ENCODE measurements at places on chromosomes 16 and 17.

DNA sequence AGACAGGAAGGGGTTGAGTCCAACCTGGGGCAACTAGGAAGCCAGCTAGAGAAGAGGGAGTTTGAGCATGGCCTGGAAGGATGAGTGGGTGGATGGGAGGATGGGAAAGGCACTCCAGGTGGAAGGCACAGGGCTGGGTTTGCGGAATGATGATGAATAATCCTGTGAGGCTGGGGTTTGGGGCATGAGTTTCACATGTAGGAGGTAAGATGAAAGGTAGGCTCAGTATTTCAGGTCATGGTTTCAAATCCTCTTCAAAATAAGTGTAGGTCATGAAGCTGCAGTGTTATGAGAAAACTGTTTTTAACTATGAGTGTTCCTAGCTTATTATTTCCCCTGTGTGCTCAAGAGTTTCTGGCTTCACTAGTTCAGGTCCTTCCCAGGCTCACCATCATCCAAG is 130.3 kb downstream of the SKAP1 start:
- DNase-seq, result no peak

- DNase-seq, result no peak
Observed at GRCh38 chr17:78794864-78795640, 13.0 kb upstream of the CYTH1 start.

- DNase-seq, result no peak
Observed at GRCh38 chr17:67779098-67779672, 46.1 kb upstream of the BPTF start.

DNA sequence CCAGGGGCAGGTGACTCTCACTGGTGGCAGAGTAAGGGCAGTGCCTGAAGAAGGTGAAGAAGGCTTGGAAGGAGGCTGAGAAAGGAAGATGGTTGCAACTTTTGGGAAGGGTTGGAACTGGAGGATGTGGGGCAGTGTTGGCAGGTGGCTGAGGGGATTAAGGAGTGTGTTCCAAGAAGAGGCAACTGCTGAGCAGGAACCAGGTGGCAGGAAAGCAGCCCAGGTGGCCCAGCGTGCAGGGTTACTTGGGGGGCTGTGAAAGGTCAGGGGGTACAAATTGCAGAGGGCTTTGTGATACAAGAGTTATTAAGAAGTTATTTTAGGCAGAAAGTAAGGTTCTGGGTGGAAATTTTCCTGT is 28.6 kb downstream of the WSCD1 start:
- no peak for DNase-seq

DNA sequence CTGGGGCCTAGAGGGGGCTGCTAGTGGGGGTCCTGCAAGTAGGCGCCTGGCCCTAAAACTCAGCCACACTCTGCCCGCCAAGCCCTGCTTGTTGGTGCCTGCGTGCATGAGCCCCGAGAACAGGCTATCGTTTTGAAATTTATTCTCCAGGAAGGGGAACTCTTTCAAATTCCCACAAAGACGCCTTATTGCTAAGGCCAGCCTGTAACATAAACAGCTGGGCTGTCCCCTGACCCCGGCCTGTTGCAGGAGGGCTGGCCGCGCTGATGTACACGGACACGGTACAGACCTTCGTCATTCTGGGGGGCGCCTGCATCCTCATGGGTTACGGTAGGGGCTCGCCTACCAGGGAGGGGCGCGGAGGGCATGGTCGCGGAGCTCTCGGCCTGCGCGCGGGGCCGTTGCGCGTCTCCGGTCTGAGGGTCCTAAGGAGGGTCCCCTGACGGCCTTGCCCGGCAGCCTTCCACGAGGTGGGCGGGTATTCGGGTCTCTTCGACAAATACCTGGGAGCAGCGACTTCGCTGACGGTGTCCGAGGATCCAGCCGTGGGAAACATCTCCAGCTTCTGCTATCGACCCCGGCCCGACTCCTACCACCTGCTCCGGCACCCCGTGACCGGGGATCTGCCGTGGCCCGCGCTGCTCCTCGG is 4.3 kb downstream of the SLC5A2 start:
- DNase-seq, result no peak

DNA sequence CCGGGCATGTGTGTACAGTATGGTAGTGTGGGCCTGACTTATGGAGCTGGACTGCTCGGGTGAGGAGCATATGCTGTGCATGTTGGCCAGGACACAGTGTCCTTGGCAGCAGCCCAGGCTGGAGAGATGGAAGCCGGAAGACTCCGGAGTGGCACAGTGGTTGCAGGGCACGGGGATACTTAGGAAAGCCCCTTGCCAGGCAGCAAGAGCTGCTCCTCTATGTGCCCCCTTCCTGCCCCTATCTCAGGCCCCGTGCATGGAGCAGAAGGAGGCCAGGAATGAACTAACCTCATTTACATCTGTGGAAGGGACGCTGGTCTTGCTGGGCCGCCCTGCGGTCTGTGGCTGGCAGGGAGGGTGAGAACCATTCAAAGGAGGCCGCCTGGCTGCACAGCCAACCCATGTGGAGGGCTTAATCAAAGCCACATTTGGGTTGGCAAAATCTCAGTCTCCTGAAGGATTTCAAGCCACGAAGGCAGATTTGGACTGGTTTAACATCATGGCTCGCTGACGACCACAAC is 32.2 kb upstream of the RCVRN start:
- DNase-seq, result no peak

DNA sequence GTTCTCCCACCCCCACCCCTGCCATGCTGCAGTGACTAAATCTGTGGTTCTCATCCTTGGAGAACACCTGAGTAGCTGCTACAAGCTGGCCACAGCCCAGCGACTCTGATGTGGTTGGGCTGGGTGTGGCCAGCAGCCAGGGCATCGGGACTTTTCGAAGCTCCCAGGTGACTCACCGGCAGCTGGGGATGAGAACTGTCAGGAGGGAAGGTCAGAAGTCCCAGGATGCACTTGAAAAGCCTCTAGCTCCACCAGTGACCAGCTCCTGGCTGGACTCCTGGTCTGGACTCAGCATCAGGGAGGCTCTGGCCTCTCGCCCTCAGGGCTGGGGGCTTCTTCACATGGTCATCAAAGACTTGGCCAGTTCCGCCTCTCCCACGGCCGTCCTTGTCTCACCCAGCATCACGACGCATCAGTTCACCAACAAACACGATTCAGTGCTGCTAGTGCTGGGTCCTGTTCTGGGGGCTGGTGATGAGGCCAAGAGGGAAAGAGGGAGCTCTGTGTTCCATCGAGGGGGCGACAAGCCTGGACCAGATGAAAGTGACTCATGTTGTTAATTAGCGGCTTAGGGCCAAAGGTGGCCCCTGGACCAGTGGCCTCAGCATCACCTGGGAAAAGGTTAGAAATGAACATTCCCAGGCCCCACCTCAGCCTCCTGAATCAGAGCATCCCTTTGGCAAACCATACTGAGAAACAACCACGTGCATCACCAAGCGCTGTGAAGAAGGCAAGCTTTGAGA is 3.9 kb upstream of the C17orf99 start:
- no peak for DNase-seq

DNA sequence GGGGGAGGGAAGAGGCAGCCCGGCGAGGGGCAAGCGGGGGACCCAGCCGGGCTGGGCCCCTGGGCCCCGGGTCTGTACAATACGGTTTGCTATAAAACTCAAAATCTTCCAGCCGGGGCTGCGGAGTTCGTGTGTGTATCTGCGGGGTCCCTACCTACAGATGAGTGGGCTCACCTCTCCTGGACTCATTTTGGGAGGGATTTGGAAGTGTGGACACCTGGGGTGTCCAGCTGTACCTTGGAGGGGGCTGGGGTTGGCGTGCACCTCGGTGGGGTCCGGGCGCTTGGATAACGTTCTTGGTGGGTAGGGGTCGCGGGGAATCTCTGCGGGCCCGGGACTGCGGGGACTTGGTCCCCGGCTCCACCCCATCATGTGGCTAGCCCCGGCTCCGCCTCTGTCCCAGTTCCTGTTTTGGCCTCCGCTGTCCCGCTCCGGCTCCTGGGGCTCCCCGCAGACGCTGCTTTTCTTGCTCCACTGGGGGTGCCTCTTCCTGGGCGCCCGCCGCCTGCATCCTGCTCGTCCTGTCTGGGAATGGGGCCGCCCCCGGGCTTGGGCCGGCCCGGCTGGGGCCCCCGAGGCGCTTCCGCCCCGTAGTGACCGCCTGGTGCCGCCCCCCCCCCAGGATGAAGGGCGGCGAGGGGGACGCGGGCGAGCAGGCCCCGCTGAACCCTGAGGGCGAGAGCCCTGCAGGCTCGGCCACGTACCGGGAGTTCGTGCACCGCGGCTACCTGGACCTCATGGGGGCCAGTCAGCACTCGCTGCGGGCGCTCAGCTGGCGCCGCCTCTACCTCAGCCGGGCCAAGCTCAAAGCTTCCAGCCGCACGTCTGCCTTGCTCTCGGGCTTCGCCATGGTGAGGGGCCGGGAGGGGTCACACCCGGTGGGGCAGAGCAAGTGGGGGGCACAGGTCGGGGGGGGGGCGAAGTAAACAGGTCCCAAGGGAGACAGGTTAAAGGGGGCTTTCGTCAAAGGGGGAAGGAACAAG is at the start of gene ORAI3:
TSS of gene ORAI3 (plus strand) at position 402 of the 983 bp plus-strand sequence. CDS start at position 624, 222 bp downstream.
- no peak for DNase-seq

- DNase-seq, result no peak
Observed at GRCh38 chr17:6467567-6467966, 23.3 kb downstream of the PIMREG start.

GRCh38 chr17:76638263-76638662 is 5.3 kb downstream of the ST6GALNAC1 start:
- no peak for DNase-seq

- no peak for DNase-seq
Observed at GRCh38 chr17:80826346-80826954, 165.2 kb upstream of the CHMP6 start.

- DNase-seq, result no peak
Observed at GRCh38 chr16:80954985-80955384, 51.7 kb downstream of the CMC2 start.

GRCh38 chr17:36849871-36850348 is 87.4 kb upstream of the LHX1 start:
- DNase-seq, result peak; percentile 8

DNA sequence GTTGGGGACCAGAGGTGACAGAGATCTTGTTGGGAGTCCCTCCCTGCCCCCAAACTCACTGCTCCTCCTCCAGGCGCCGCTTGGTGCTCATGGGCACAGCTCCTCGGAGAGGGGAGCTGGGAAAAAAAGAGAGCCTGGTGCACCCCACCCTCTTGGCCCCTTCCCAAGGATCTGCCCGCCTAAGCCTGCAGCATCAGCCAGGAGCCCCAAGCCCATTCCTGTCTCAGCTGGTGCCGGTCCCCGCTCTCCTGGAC is 400 bp downstream of the HCFC1R1 start:
- DNase-seq, result no peak

DNA sequence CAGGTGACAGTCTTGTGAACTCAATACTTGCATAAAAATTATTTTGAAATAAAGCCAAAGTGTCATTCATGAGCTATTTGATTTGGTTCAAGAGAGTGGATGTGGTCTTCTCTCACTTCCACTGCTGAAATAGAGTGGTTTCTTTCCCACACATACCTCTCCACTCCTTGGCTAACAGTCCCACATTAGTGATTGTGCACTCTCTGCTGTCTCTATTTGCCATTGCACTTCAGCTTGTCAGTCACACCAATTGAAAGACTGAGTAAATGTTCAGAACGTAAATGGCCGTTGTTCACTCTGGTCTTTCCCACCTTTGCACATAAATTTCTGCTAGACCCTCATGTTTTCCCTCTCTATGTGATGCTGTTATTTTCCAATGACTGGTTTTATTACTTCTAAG is 197.5 kb downstream of the FTO start:
- no peak for DNase-seq

GRCh38 chr16:19876501-19877059 is 8.1 kb downstream of the GPRC5B start:
- no peak for DNase-seq

- peak; percentile 42 for DNase-seq
Observed at GRCh38 chr16:87384162-87384874, 742 bp upstream of the FBXO31 start.

- DNase-seq, result no peak
Observed at GRCh38 chr16:65773301-65773874, 593.1 kb upstream of the CDH5 start.

GRCh38 chr17:51608251-51608933 is 348.0 kb downstream of the UTP18 start:
- no peak for DNase-seq

DNA sequence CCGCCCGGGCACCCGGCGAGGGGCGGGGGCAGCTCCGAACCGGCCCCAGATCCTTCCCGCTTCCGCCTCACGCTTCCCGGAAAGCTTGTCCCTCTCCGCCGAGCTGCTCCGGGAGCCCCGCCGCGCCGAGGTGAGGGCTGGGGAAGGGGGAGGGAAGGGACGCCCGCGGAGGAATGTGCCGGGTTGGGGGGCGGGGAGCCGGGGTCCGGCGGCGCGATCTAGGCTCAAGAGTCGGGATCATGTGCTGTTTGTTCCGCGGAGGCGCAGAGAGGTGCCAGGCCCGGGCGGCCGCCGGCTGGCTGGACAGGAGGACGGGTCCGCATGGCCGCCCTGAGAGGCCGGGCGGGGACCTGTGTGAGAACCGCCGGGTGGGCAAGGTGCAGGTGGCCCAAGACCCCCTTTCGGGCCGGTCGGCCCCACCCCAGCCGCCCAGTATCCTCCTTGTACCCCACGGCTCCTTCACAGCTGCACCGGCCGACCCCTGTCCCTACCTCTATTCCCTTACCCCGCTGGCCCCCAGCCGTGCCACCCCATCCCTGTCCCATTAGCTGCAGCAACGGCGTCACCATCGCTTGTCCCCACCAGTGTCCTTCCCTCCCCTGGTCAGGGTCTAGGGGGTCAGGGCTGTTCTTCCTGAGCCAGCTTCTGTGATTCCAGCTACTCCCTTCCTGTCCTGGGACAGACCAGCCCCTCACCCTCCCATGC is 429 bp downstream of the KIF1C start:
- DNase-seq, result no peak

- DNase-seq, result no peak
Observed at GRCh38 chr16:82835487-82836155, 208.9 kb downstream of the CDH13 start.

- no peak for DNase-seq
Observed at GRCh38 chr16:74731853-74732477, 31.3 kb upstream of the MLKL start.

GRCh38 chr16:66400503-66401380 is 26.4 kb upstream of the BEAN1 start:
- no peak for DNase-seq

DNA sequence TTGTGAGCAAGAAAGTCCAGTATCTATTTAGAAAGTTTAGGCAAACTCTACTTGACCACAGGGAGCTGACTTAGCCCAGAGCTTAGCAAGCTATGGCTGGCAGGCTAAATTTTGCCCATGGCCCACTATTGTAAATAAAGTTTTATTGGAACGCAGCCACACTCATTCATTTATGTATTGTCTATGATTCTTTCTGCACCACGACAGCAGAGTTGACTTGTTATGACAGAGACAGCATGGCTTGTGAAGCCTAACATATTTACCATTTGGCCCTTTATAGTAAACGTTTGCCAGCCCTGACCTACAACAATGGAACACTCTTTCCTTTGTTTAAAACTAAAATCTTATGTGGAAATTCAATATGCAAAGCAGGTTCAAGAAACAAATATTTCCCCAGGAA is 100.0 kb upstream of the ZFHX3 start:
- DNase-seq, result no peak

All from activated CD4-positive, CD25-positive, alpha-beta regulatory T cell (primary cell).